ENCODE measurements at places on chromosomes 5 and 9.

DNA sequence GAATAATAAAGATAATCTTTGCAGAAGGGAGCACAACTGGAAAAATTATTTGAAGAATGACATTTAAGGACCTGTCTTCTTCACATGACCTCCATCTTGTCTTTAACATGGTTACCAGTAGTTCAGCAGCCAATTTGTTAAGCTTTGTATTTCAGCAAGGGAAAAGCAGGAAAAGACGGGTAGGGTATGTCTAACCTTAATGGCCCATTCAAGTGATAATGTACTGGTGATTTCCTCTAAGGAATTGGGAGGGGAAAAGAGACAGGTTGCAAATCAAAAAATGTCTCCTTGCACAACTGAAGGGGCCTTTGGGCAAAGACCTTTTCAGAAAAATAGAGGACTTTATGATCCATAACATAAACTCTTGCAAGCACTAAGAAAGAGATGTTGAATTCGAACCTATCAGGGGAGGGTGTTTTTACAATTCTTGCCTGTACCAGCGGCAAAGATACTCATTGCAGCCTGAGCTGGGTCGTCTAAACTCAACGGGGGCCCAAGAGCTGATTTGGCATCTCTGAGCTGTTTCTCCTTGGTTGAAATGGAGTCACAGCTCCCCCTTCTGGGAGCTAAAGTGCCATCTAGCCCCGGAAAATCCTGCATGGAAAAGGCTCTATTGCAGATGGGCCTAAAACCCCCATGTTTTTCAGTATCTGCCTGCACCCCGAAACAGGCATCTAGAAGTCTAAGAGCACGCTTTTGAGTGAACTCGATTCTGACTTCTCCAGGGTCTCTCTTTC is 3.8 kb downstream of the BRINP1 start:
- peak; percentile 16 for DNase-seq

- no peak for DNase-seq
Measured at GRCh38 chr5:100644185-100644584, 109.0 kb downstream of the FAM174A start.

DNA sequence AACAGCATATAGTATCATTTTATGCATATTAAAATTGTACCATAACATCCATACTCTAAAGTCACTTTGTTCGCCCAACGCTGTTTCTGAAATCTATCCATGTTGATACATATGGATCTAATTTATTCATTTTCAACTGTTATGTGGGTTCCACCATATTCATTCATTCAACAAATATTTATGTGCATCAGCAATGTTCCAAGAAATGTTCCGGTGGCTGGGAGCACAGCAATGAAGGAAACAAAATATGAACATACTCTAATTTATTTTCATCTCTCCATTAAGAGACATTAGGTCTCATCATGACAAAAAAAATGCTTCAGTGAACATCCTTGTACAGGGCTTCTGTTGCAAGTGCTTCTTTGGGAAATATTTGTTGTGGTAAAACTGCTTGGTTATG is 75.4 kb downstream of the MARCHF3 start:
- no peak for DNase-seq

DNA sequence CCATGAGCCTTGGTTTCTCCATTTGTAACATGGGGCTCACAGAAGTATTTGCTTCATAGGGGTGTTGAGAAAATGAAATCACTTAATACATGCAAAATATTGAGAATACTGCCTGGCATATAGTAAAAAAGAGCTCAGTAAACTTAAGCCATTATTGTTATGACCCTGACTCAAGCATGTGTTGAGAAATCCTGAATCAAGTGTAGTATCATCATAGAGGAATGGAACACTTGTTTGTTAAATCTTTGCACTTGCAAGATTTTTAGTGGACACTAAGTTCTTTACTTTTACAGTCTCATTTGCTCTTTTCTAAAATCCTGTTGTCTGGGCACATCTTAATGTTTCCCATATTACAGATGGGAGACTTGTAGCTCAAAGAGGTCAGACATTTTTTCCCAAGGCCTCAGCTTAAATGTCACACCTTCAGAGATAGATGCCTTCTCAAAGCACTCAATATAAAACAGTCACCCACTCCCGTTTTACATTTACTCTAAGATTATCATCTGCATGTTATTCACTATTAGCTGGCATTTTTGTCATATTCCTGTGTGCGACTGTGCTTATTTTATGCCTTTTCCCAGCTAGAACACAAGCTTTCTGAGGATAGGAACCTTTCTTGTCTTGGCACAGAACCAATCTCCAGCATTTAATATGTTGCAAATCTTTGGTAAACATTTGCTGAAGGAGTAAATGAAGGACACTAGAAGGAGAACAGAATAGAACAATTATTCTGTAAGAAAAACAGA is 250.0 kb upstream of the TNC start:
- DNase-seq, result peak; percentile 32

DNA sequence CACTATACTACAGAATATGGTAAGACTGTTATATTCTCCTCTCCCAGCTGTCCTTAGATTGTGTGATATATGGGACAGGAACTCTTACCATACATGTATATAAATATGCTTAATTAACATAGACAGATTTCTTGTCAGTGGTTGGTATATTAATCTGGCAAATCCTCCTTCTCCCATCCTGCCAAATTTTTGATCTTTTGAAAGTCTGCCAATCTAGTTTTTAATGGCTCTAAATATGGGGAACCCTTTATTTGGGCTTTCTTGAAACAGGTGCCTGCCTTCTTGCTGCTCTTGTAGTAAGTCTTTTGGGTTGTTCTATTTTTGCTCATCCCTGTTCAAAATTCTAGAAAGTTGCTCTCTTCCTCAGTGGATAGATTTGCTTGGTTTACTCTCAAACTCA is 63.5 kb downstream of the SPATA31D1 start:
- DNase-seq, result no peak

GRCh38 chr9:121840838-121841760 is 189.7 kb downstream of the DAB2IP start:
- DNase-seq, result no peak

DNA sequence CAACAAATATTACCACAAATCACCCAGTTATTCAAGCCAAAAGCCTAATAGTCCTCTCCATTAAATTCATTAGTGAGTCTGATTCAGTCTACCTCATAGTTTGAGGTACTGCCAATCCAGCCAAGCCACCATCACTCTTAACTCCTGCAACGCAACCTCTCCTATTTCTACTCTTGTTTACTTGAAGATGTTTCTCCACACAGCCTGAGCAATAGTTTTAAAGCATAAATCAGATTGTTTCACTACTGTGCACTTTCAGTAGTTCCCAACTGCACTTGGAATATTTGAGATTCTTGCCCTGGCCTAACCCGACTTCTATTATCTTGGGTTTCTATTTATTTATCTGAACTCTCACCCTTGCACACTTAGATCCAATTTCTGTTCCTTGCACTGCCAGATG is 85.5 kb downstream of the YIPF5 start:
- DNase-seq, result no peak

DNA sequence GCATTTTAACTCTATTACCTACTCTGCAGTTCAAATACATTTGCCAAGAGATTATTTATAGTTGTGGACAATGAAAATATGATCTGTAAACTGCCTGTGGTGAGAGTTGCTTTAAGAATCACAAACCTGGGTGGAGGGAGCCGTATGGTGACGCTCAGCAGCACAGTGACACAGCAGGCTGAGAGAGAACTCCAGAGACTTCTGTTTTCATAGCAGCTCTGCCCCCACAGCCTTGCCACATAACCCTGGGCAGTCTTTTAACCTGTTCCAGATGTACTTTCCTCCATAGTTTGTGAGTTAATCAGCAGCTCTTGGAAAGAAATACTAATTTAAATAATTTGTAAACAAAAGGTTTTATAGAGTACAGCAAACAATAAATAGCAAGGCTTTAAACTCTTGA is 450.5 kb downstream of the ELAVL2 start:
- DNase-seq, result no peak

DNA sequence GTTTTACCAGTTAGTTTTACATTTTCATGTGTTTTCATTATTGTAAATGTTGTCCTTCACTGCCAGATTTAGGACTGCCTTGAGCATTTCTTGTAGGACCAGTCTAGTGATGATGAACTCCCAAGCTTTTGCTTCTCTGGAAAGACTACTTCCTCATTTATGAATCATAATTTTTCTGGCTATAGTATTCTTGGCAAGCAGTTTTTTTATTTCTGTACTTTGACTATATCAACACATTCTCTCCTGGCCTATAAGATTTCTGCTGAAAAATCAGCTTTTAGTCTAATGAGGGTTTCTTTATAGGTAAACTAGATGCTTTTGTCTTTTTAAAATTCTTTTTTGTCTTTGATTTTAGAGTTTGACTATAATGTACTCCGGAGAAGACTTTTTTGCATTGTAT is 256.8 kb upstream of the GRAMD2B start:
- DNase-seq, result no peak

- peak; percentile 34 for DNase-seq
Measured at GRCh38 chr5:15691521-15691920, 191.5 kb downstream of the FBXL7 start.

DNA sequence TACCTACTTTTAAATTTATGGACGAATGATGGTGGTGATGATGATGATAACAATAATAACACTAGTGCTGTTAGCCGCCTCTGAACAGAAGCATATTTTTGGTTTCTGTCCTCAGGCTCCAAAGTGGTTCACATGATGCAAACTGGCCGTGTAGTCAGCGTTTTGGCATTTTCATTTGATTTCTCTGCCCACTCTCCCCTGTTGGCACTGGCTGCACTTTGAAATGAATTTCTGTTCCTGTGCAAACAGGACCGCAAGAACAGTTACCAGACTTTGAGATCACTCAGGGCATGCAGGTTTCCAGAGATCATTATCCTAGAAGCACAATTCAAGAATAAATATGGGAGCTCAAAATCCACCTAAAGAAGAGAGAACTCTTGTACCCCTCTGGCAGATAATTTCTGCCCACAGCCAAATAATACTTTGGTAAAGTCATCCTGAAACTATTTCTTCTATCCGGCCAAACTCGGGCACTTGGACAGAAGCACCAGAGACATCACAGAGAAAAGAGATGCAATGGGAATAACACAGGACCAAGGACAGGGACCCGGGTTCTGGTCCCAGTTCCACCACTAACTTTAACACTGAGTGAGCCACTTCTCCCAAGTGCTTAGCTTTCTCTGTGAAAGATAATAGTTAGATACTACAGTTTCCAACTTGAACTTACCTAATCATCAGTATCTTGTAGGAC is 201.7 kb upstream of the PTGER4 start:
- DNase-seq, result peak; percentile 93

DNA sequence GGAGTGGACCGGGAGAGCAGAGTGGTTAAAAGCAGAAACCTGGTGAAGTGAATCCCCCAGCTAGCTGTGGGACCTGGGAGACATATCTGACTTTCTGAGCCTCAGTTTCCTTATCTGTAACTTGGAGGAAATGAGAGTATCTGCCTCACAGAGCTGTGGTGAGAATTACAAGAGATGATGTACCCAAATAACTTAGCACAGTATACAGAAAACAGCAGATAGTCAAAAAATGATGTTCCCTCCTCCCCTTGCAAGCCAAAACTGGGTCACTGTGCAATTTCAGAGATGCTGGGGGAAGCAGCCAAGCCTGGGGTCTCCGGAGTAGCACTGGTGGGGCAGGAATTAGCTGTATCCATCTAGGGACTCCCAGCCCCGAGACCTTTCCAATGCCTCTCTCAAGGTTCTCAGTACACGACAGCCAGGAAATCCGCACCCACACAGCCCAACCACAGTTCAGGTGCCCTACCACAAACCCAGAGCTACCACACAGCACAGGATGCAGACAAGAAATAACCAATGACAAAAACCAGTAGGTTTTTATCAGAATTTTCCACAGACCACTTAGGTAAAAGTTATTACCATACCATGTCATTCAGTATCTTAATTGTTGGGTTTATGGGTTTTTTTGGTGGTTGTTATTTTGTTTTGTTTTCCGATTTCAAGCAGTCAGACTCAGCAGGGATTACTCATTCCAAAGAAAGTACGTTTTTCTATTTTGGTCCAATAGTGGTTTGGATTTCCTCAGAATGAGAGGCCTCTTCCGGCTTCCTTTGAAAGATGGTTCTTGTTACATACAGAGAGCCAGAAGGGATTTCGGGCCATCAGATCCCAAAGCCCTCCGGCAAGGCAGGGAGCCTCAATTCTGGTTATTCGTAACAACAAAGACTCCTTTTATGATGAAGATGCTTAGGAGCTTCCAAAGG is 4.9 kb upstream of the HRH2 start:
- DNase-seq, result no peak

DNA sequence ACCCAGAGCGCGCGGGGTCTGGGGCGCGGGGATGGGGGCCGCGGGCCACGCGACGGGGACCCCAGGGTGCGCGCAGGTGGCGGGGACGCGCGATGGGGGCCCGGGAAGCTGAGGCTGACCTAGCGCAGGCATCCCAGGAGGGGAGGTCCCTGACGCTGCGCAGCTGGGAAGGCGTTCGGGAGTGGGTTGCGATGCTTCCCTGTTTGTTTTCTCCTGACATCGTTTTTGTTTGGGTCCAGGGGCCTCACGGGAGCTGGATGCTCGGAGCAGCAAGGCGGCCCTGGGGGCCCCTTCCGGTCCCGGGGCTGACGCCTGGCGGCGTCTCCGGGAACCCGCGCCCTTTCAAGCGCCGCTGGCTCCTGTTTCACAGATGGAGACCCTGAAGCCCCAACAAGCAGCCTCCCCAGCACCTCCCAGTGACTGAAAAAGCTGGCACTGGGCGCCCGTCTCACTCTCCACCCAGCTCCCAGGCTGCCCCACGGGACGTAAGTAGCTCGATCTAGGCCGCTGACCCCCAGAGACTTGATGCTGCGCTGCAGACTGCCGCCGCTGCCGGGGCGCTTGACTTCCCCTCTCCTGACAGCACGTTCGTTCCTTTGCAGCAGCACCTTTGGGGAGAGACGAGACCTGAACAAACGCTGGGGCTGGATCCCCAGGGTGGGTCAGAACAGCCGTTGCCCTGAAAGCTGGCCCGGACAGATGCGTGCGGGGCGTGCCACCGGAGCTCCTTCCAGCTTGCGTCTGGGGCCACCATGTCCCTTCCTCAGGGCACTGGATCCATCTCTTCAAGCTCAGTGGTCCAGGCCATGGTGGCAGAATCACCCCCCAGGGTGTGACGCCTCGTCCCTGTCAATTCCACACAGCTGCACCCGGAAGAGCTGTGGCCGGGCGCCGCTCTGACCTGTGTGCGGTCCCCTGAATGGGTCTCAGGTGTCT is 593 bp downstream of the BRD3OS start:
- DNase-seq, result peak; percentile 60

DNA sequence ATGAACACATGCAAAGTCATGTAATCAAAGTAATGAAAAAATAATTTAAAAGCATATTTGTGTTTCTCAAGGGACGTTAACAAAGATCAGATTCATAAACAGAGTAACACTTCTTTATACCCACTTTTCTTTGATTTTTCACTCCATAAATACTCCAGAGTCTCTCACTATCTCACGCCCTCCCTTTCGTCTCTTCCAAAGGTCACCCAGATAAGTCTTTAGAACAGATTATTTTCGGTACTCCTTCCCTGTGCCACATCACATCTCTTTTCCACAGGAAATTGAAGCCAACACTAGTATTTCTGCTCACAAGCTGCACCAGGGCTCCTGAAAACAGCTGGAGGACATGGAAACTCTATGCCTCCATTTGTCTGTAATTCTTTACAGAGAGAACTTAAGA is 15.4 kb upstream of the ALDOB start:
- no peak for DNase-seq

DNA sequence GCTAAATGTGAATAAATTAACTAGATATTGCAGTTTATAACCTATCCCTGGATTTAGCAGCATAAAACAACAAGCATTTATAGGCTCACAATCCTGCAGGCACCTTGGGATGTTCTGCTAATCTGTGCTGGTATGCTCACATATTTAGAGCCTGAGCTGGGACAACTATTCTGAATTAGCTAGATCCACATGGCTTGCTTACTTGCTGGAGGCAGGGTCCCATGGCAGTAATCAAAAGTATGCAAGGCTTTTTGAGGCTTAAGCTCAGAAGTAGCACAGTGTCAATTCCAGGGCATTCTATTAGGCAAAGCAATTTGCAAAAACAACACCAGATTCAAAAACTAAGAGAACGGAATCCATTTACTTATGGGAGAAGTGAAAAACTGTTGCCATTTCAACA is 745.0 kb upstream of the ACO1 start:
- DNase-seq, result no peak

Data from EL (cell line).